ENCODE measurements at places on chromosomes 1 and 21. TPM values are rescaled to one million over a fixed set of nuclear protein-coding genes. Genes with fewer than 3 reads are reported as not detected.

GRCh38 chr1:84427250-84428188, 29.2 kb downstream of the DNASE2B start:
- H3K4me1 ChIP-seq, result no peaks in the 10 kb centered on the region
- no peak overlapping the region for H3K4me3 ChIP-seq
- H3K36me3 ChIP-seq, result no peaks in the 10 kb centered on the region
- DNase-seq, result no peak
- H3K27ac ChIP-seq, result no peak overlapping the region
- no peaks in the 10 kb centered on the region for H3K27me3 ChIP-seq

DNA sequence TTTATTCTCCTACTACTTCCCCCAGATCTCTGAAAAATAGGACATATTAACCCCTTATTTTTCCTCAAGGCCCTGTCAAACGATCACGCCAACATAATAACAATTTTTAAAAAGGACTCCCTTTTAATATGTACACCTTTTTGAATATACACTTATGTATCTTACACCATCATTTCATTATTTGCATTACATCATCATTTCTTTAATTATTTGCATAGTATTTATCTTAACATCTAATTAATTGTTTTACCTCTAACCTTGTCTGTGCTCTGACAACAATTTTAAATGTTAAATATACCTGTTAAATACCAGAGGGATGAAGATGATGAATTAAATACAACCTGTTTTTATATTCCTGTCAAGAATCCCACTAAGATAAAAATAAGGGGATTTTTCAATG, 432.2 kb downstream of the PTPRC start:
- H3K4me1 ChIP-seq, result peaks cover 8% of the 10 kb centered on the region
- DNase-seq, result no peak
- no peaks in the 10 kb centered on the region for H3K27me3 ChIP-seq
- H3K27ac ChIP-seq, result no peak overlapping the region

ADAMTSL4 gene
- total RNA-seq, result 0.59 TPM

- DNase-seq, result no peak
- H3K27me3 ChIP-seq, result no peaks in the 10 kb centered on the region
- H3K4me3 ChIP-seq, result peak overlapping the region; percentile 87
- peaks cover 2% of the 10 kb centered on the region for H3K36me3 ChIP-seq
- H3K4me1 ChIP-seq, result peaks cover 43% of the 10 kb centered on the region
- H3K27ac ChIP-seq, result peak overlapping the region; percentile 94
Observed at GRCh38 chr1:161388639-161389038, 21.0 kb upstream of the CFAP126 start.

RGS8 gene
- not detected for total RNA-seq

DNA sequence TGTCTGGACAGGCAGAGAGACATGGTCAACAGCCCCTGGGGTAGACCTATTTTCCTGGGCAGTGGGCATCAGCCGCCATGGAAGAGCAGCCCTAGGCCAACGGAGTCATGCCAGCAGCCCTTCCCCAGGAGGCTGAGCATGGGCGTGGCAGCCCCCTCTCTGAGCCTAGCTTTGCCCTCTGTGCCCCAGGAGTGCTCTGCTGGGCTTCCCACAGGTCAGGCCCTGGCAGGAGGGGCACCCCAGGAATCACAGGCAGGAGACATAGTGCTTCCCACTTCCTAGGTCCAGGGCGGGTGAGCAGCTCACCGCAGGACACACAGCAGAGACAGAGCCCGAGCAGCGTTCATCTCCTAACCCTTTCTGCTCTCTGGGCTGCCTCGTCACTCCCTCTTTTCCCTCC, 132.8 kb downstream of the GLIS1 start:
- H3K36me3 ChIP-seq, result no peaks in the 10 kb centered on the region
- H3K4me1 ChIP-seq, result no peaks in the 10 kb centered on the region
- no peak for DNase-seq

- peaks cover 36% of the 10 kb centered on the region for H3K4me1 ChIP-seq
- H3K4me3 ChIP-seq, result no peak overlapping the region
- H3K27me3 ChIP-seq, result no peaks in the 10 kb centered on the region
- peak overlapping the region; percentile 71 for H3K27ac ChIP-seq
- H3K36me3 ChIP-seq, result peaks cover 6% of the 10 kb centered on the region
Observed at GRCh38 chr1:28256197-28256827, 3.0 kb upstream of the SESN2 start.

Measured in activated CD4-positive, alpha-beta T cell treated with anti-CD3 and anti-CD28 coated beads for 36 hours (primary cell).